ENCODE measurements at places on chromosomes 2 and 18.

DNA sequence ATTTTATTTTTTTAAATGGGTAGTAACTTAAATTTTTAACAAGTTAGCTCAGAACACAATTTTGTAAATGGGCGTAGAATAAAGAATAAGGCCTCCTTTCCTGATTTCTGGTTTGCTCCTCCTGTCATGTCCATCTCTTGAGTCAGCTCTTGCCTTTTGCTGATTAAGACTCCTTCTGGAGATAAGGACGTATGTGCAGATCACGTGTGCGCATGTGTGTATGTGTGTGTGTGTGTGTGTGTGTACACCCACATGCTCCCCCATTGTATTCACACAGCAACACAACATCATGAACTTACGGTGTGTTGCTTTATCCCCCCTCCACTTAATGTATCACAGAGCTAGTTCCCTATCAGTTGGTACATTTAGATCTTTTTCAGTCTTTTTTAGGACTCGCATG lies 182.9 kb downstream of the PRKCE start:
- DNase-seq: no peak

DNA sequence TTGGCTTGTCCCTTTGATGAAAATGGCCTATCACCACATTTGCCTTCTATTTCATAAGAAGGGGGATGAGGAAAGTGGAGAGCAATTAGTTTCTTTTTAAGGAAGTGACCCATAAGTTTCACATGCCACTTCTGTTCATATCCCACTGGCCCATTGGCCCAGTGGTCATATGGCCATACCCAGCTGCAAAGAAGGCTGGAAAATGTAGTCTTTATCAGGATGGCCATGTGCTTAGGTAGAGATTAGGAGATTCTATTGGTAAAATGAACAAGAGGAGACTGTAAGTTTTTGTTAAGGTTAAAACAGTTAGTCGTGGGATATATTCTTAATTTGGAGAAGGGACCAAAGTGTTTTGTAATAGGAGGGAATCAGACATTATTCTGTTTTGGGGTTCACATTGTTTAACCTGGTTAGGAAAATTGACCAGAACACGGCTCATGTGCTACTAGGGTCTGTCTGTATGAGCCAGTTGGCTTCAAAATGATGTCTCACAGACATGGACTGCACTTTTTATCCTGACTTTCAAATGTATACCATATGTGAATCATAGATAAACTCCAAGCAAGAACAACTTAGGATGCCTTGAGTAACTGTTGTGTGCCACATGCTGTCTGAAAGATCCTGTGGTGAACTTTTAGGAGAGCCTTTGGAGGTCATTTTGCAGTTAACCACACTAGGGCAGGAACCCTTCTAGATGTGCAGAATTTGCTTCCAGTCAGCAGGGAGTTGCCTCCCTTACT lies 17.3 kb downstream of the PLCL1 start:
- DNase-seq: no peak

- DNase-seq: no peak
Measured at GRCh38 chr2:229486673-229487072, 215.6 kb upstream of the PID1 start.

DNA sequence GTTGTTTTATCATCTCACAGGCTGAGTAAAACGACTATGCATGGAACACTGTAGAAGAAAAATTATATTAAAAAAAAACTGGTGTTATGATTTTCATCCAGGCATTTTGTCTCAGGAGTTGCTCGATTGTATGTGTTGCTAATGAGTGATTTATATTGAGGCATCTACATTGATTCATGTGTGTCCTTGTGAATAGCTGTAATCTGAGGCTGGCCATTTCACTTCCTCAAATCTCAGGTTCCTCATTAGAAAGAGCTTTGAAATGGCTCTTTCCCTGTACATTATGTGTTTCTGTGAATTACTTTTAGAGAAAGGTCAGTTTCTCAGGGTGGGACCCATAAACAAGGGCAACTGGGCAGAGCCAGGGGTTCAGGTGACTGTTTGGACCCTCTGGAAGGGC lies 2.3 kb downstream of the IL18R1 start:
- DNase-seq: no peak

- no peak for DNase-seq
Measured at GRCh38 chr2:118936936-118937335, 5.1 kb upstream of the MARCO start.

GRCh38 chr2:222261504-222261903 lies 37.3 kb downstream of the PAX3 start:
- no peak for DNase-seq

GRCh38 chr2:33246432-33246831 lies 230.0 kb upstream of the RASGRP3 start:
- no peak for DNase-seq

- no peak for DNase-seq
Measured at GRCh38 chr2:220533485-220533884, 906.1 kb downstream of the SLC4A3 start.

DNA sequence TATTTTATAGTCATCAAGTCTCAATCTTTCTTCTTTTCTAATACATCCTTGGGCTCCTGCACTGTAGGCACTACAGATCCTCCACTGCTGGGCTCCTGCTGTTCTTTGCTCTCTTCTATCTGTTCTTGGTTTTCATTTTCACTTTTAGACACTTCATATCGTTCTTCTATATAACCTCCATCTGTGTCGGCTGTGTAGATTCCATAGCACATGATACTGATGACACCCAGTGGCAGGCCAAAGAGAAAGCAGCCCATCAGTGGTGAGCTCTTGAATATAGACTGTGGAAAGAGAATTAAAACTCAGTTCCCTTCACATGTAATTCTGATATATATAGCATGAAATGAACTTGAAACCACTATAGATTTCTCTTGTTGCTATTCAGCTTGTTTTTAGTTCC lies 38.0 kb downstream of the TMX3 start:
- peak; percentile 5 for DNase-seq

- DNase-seq: no peak
Measured at GRCh38 chr2:216522892-216523502, 24.4 kb downstream of the RPL37A start.

- no peak for DNase-seq
Measured at GRCh38 chr2:133819906-133820305, 251.6 kb upstream of the NCKAP5 start.

- DNase-seq: no peak
Measured at GRCh38 chr2:209468846-209469245, 45.0 kb downstream of the MAP2 start.

DNA sequence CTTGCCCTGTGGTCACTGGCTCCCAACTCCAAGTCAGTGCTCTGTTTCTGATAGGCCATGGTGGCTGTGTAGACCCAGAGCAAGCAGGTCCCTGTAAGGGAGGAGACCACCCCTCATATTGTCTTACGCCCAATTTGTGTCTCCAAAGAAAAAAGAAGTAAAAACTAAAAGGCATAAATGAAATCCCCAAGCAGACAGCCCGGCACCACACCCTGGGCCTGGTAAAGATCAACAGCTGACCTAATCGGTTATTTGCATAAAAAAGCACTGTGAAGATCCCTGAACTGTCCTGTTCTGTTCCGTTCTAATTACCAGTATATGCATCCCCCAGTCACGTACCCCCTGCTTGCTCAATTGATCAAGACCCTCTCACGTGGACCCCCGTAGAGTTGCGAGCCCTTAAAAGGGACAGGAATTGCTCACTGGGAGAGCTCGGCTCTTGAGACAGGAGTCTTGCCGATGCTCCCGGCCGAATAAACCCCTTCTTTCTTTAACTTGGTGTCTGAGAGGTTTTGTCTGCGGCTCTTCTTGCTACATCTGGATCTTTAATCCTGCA lies 364.1 kb upstream of the HS6ST1 start:
- no peak for DNase-seq

- DNase-seq: peak; percentile 92
Measured at GRCh38 chr2:95312543-95313201, 15.5 kb downstream of the KCNIP3 start.

- no peak for DNase-seq
Measured at GRCh38 chr18:49597157-49597931, 35.5 kb downstream of the LIPG start.

GRCh38 chr2:127235082-127235702 lies 15.1 kb upstream of the CYP27C1 start:
- DNase-seq: no peak

DNA sequence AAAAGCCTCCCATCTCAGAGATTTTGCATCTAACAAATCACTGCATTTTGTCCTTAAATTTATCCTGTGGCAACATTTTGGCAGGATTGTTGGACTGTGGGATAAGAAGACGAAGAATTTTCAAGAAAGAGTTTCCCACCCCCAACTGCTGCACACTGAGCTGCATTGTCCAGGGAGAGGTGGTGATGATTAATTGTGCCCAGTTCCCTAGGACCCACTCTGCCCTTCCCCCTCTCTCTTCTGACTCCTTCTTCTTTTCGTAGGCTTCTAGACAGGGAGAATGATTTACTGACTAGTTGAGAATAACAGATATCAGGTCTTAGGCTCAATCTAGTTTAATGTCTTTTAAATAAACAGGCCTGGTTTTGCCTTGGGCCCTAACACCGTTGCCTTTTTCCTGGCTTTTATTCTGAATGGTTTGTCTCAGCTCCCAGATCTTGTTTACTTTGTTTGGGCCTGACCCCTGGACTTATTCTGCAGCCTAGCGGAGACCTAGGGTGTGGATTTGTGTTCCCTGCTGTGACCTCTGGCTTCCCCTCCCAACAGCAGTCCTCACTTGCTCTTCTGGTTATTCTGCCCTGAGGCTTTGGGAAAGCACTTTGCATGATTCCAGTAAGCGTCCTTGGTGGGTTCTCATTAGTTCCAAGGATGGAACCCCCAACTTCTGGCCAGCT lies 233.3 kb downstream of the INSIG2 start:
- no peak for DNase-seq

DNA sequence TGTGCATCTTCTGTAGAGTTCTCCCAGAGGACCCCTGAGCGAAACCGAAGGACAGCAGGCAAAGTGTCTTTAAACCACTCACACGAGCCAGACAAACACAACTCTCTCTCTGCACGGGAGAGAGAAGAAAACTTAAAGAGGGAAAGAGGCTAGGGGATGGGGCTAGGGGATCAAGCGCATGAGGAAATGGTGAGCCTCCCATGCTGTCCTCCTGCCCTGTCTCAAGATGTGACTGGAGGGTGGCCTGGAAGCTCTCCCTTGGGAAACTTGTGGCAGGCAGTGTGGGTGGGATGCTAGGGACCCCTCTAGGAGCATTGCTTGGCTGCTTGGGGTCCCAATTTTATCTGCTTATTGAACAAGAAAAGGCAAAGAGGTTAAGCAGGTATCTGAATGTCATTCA lies 44.5 kb downstream of the CYP26B1 start:
- DNase-seq: no peak

DNA sequence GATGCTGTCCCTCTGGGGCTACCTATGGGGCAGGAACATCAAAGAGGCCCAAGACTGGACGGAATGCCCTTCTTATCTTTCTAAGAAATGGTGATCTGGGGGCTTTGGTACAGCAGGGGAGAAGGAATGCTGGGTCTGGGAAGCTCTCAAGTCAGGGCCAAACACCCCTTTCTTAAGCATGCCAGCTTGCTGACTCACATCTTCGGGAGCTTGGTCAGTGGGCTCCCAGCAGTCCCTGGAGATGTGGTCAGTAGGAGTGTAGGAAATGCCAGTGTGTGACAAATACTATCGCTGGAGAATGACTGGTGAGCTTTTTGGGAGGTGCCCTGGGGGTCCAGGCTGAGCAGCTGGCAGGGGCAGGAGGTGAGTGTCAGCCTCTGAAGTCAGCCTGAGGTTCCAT lies 105.0 kb upstream of the CDC42EP3 start:
- no peak for DNase-seq

- DNase-seq: no peak
Measured at GRCh38 chr2:164690361-164690760, 69.1 kb upstream of the GRB14 start.

DNA sequence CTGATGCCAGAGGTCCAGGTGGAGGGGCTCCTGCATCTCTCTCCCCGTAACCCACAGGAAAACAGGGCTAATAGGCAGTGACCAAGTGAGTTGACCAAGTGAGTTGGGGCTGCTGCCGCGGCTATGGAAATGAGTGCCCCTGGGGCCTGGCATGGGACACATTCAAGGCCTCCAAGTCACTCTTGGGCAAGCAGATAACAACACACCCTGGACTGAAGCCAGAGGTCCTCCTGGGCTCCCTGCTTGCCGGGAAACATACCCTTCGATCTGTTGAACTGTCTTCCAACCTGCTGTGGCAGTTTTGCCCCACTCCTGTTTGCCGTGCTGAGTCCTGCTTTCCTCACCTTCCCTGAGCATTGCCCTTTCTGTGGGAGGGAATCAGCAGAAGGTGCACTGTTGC lies 89.2 kb downstream of the LIPG start:
- DNase-seq: no peak

DNA sequence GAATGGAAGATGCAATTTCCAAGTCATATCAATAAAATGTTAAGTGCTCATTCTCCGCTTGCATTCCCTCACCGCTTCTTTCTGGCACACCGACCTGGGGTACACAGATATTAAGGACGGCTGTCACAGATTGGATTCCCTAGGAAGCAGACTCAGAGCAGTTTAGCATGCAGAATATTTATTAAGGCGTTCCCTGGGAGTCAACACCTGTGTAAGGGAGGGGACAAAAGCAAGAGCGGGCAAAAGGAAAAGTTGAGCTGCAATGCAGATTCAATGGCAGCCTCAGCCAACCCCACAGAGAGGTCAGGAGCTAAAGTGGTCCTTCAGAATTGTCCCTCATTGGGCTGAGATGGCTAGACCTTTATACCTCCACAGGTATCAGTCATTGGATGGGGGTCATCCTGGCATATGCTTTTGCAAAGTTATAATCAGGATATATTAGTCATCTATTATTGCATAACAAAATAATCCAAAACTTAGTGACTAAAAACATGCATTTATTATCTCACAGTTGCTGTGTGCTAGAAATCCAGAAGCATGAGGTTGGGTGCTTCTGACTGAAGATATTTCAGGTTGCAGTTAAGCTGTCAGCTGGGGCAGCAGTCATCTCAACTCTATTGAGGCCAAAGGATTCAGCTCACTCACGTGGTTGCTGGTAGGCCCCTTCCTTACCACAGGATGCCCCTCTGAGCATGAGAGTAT lies 27.0 kb upstream of the INO80D start:
- DNase-seq: no peak

- peak; percentile 51 for DNase-seq
Measured at GRCh38 chr18:23825978-23826405, 136.7 kb downstream of the LAMA3 start.

GRCh38 chr2:19850056-19851050 lies 51.4 kb downstream of the TTC32 start:
- no peak for DNase-seq

- no peak for DNase-seq
Measured at GRCh38 chr2:176135035-176135440, 5.5 kb downstream of the HOXD8 start.

GRCh38 chr2:3864943-3865865 lies 161.8 kb downstream of the DCDC2C start:
- no peak for DNase-seq

GRCh38 chr2:33215983-33216382 lies 260.5 kb upstream of the RASGRP3 start:
- DNase-seq: no peak

DNA sequence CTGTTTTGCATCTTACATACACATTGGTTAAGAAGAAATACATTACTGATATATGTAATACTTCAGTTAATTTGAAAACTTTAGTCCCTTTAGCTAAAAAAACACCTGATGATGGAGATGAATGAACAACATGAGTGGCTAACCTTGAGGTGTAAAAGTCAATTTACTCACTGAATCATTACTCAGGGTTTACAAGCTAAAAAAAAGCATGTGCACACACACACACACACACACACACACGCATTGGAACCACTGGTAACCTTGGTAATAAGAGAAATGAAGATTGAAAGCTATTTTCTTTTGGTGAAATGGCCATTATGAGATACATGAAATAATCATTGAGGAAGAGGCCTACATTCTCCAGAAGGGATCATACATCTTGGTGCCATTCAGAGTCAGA lies 51.8 kb downstream of the KCTD1 start:
- DNase-seq: no peak

- DNase-seq: no peak
Measured at GRCh38 chr2:181198183-181198864, 217.9 kb downstream of the UBE2E3 start.

Measured in midbrain (tissue), 1 donor.